ENCODE measurements at places on chromosomes 5 and 9. TPM values are rescaled to one million over a fixed set of nuclear protein-coding genes. Genes with fewer than 3 reads are reported as not detected.
A peak's percentile ranks its signal among the peaks of the same experiment; 100 is the strongest.

- DNase-seq, result no peak
Observed at GRCh38 chr5:40291338-40291737, 388.4 kb upstream of the PTGER4 start.

DNA sequence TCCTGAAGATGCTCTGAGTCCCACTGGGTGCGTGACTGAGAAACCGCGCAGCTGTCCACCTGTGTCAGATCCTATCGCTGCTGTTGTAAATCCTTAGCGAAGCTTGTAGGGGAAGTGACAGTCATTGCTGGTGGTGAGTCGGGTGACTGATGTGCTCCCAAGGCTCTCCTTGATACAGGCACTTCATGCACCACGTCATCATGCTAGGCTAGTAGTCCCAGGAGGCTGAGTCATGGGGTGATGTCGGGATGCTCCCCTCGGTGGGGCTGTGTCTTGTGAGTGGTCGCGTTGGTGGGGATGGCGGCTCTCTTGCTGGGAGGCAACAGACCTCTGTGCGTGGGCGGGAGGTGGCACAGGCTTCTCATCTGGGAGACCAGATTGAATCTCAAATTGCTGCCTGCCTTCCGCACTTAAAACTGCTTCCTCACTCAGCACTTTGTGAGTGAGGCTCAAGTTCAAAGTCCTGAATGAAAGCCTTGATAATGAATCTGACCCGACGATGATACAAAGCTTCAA, 84.7 kb downstream of the CSNK1A1 start:
- DNase-seq, result no peak

DNA sequence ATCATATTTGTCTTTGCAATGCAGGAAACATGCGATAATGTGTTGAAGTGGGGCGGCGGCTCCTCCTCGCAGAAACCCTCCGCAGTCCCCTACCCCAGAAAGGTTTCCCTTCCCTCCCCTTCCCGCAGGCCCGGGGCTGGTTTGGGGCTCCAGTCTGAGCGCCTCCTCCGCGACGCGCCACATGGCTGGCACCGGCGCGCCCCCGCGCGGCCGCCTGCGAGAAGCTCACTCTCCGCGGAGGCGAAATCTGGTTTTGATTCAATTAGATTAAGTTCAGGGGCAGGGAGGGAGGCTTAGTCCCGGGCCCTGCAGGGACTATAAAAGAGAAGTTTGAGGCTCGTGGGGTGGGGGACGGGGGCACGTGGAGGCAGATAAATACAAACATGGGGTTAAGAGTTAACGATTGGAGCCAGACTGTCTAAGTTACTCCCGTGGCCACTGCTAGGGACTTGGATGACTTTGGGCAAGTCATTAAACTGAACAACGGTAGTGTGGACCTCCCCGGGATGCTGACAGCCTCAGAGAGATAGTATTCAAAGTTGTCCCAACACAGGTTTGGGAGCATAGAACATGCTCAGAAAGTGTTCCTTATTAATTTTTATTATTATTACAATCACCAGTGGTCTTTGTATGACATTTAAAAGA, 69.4 kb downstream of the MSX2 start:
- DNase-seq, result peak; percentile 63

- DNase-seq, result no peak
Observed at GRCh38 chr9:127421057-127421456, 3.1 kb upstream of the ZNF79 start.

- no peak for DNase-seq
Observed at GRCh38 chr5:19229179-19229835, 758.7 kb downstream of the CDH18 start.

The FAM13B gene
- 62.1 TPM for total RNA-seq

GRCh38 chr5:90983148-90983547, 400.0 kb downstream of the ARRDC3 start:
- DNase-seq, result no peak

DNA sequence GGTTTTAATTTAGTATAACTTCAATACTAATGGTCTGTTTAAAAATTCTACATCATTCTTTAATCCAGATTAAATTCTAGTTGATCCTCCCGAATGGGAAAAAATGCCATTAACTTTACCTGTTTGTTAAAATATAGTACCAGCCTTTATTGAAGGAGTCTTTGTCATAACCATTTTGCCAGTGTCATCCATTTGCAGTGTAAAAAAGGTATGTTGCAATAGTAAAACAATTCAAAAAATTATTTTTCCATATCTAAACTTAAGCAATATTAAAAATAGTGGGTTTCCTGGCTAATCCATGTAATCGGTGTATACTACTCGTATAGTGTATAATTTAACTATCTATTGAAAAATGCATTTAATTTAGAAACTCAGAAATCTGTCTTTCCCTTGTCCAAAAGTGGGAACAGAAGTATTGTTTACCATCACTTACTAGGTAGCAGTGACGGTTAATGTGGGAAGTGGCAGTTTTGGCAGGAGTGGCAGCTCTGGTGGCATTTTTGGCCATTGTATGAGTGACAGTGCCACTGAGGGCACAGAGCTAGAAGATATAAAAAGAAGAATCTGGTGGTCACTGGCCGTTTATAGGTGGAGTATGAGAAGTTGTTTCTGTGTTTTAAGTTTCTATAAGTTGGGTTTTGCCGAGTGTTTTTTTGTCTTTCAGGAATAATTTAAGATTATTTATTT, 1.9 kb downstream of the AP3S1 start:
- no peak for DNase-seq

- no peak for DNase-seq
Observed at GRCh38 chr5:152813526-152813925, 408.4 kb upstream of the NMUR2 start.

The PRDM9 gene
- total RNA-seq, result not detected

GRCh38 chr5:61026004-61026403, 81.0 kb downstream of the NDUFAF2 start:
- no peak for DNase-seq

- DNase-seq, result no peak
Observed at GRCh38 chr5:39980056-39980455, 555.3 kb upstream of the DAB2 start.

DNA sequence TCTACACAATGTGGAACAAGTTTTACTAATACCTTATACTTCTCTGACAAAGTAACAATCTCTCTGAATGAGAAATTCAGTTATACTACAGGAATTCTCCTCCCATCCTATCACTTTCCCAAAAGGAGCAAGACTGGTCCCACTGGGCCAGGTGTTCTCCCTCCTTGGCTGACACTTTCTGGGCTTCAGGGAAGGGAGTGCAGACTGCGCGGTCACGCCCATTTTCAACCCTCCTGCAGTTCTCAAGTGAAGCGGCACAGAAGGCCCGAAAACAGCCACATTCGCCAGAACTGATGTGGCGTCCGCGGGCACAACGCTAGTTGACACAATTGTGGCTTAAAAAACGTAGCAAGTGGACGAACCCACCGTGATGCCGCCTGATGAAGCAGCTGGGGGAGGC, 603 bp downstream of the SAXO1 start:
- no peak for DNase-seq

GRCh38 chr5:87102841-87103240, 164.8 kb upstream of the RASA1 start:
- no peak for DNase-seq

GRCh38 chr5:125181955-125182354, 435.5 kb upstream of the ZNF608 start:
- DNase-seq, result no peak

The NDST1 gene
- 154 TPM for total RNA-seq

DNA sequence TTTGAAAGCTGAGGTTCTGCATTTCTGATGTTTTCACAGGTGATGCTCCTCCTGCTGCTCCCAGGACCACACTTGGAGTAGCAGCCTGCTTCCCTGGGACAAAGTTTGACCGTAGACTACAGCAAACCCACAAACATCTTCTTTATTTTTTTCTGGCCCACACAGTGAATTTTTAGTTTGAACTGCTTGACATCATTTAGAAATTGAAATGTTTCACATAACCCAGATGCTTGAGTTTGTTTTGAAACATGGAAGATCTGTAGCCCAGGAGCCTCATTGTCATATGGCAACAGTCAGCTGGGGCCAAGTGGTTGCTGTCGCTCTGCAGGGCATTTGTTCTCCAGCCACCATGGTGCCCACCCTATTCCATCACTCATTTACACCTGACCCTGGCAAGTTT, 8.4 kb downstream of the SH3TC2 start:
- DNase-seq, result no peak

GRCh38 chr5:121485281-121485680, 366.4 kb upstream of the FTMT start:
- no peak for DNase-seq

DNA sequence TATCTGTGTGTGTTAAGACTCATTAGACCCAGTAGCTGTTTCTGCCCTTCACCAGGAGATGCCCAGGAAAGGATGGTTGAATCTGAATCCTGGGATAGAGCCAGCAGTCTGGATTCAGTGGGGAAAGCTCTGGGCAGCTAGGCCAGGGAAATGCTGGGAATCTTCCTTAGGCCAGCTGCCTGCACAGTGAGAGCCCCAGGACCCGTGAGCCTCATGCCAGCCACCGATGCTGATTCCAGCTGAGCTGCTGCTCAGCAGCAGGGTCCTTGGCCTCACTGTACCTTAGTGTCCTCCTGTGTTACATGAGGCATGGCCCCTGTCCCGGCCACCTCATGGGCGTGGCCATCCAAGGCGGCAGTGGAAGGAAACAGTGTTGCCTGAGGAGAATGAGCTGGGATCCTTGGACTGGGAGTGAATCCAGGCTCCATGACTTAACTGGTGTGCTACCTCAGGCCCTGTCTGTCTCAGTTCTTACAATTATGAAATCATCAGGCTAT, 87.1 kb downstream of the AMBP start:
- no peak for DNase-seq

DNA sequence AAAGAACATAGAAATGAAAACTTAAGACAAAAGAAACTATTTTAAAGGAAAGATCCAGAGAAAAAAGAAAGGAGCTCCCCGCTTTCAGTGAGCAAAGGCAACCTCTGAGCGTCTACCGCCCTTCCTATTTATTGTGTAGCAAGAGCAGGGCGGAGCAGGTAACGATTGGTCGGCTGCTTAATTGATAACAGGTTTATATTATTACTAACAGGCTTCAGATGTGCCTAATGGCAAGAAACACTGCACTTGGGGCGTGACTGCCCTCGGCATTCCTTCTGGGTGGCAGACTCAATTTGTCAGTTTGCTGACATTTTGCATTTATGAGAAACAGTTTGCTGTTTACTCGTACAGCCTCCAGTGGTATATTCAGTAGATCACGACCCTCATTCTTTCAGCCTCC, 482.7 kb upstream of the C9orf72 start:
- no peak for DNase-seq

The ADAMTSL2 gene
- 0.14 TPM for total RNA-seq

GRCh38 chr9:114367772-114368569, 19.8 kb downstream of the AKNA start:
- DNase-seq, result no peak

- no peak for DNase-seq
Observed at GRCh38 chr5:84091127-84091799, 293.4 kb downstream of the EDIL3 start.
